Stimulated activated CD4-positive, alpha-beta T cell treated with anti-CD3 and anti-CD28 coated beads, Interleukin-15, amount 100 ng/mL, for 1 hour (primary cell): ENCODE measurements at places on chromosomes 4 and X.

DNA sequence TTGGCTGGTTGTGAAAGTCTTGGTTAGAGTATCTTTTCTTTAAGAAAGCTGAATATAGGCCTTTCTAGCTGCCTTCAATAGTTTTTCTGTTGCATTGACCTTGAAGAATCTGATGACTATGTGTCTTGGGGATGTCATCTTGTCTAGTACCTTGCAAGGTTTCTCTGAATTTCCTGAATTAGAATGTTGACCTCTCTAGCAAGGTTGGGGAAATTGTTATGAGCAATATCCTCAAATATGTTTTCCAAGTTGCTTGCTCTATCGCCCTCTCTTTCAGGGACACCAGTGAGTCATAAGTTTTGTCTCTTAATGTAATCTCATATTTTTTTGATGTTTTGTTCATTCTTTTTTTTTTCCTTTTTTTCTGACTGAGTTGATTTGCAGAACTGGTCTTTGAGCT, 194.7 kb downstream of the RAB28 start:
- DNase-seq, result no peak

DNA sequence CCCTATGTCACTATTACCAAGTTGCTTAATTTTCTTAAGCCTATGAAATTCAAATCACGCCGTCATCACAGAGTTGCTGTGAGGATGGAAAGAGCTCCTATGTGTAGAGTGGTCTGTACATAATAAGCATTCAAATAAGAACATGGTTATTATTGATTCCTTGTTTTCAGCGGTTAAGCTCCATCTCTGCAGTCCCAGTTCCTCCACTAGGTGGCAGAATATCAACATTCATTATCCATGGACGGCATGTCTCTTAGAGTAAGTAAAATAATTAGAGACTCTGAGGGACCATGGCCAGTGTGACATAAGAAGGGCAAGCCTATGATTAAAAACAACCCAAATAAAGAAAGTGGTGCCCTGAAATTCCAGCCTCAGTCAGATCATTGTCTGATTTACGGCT, 132.5 kb upstream of the NHS start:
- DNase-seq, result no peak

GRCh38 chr4:89029591-89029990, 27.4 kb downstream of the FAM13A start:
- DNase-seq, result no peak

DNA sequence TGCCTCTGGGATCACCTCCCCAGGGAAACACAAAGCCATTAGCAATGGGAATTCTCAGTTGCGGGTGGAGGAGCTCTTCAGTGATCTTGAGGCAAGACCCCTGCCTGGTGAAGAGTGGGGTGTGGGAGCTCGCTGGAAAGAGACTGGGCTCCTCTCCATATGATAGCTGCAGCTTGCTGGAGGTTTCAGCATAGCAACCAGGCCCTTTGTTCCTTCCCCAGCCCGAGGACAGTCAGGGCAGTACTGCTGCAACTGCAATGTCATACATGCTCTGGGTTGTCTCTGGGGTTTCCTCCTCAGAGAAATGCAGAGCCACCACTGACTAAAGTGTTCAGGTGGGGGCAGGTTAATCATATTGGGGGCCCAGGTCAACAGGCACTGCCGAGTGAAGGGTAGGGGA, 81.3 kb downstream of the ARHGAP24 start:
- DNase-seq, result no peak

DNA sequence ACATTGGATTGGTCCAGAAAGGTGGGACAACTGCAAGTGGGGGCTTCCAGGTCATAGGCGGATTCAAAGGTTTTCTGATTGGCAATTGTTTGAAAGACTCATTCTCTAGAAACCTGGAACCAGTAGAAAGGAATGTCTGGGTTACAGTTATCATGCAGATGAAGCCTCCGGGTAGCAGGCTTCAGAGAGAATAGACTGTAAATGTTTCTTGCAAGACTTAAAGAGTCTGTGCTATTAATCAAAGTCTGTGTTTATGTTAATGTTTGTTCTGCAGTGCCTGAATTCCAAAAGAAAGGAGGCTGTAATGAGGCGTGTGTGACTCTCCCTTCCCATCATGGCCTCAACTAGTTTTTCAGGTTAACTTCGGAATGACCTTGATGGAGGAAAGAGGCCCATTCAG, 43.9 kb upstream of the GC start:
- no peak for DNase-seq

- DNase-seq, result no peak
These were observed 5.0 kb downstream of the LNX1 start for GRCh38 chr4:53586121-53586816.

DNA sequence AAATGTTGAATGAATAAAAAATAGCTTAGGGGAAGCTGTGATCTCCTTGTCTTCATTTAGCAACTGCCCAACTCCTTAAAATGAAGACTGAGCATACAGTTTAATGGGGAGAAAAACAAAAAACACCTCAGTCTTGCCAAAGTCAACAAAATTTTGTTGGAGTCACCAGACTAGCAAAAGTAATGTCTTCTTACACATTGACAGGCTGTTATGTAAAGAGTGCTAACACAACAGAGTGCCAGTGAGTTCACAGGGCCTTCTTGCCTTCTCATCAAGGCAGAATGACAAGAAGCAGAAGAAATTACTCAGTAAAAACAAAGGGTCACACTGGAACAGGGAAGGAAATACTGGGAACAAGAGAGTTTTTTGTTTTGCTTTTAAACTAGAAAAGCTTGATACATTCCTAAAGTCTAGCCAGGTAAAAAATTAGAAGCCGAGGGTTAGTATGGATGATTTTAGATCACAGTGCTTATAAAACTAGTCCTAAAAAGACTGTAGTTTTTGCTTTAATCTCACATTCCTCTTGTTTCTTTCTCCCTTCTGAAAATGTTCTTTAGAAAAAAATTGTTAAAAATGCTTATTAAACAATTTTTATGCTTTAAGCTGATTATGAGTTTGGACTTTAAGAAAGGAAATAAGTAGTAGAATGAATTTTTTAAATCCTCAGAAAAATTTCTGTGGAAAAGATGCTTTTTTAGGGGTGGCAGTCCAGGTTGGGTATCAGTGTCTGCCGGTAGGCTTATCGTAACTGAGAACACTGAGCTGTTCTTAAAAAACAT, 38.7 kb upstream of the FRAS1 start:
- no peak for DNase-seq

- no peak for DNase-seq
These were observed 33.5 kb downstream of the ZFP42 start for GRCh38 chr4:188029114-188029513.

DNA sequence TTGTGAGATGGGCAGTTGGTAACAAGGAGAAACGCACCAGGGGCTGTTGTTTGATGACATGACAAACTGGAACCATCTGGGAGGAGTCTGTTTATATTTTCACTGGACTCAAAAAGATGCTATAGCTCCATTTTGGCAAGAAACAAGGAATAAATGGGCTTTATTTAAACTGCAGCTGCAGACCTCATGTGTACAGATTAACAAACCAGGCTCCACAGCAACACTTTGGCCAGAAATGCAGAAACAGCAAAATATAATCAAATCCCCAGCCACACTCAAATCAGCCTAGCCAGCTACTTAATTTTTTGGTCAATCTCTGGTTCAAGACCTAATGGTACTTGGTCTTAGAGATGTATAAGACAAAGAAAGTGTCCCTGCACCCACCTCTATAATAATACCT, 52.7 kb downstream of the ASB9 start:
- no peak for DNase-seq

DNA sequence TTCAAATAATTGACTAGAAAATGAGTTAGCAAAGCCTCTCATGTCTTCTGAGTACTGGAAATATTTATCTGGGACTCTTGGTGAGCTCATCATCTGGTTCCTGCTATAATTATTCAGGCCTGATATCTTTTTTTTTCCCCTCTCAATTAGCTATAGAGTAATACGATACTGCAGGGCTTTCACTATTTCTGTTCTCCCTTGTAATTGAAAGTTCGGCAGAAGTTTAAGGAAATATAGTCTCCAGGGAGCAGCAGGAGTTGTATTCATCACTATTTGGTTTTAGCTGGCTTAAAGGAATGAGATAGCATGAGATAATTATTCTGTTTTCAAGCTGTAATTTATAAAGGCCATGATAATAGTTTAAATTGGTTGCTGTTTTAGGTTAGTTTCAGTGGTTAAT, 378.6 kb upstream of the EPHA5 start:
- no peak for DNase-seq

GRCh38 chrX:112851806-112852205, 11.2 kb upstream of the AMOT start:
- DNase-seq, result no peak

DNA sequence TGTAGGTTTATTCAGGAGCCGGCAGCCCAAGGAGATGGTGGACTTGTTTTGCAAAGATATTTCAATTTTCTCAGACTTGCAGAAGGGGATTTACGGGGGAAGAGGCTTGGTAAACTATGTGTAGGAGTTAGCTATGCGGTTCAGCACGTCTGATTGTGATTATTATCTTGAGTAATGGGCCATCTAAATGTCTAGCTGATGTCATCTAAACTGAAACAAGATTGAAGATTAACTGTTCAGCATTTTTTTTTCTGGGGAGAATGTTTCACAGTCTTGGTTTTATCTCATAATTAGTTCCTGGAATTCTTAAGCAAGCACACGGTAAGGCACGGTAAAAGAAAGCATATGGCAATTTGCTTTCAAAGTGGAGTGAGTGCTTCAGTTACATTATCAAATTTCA, 207.3 kb upstream of the CXorf51B start:
- DNase-seq, result no peak

DNA sequence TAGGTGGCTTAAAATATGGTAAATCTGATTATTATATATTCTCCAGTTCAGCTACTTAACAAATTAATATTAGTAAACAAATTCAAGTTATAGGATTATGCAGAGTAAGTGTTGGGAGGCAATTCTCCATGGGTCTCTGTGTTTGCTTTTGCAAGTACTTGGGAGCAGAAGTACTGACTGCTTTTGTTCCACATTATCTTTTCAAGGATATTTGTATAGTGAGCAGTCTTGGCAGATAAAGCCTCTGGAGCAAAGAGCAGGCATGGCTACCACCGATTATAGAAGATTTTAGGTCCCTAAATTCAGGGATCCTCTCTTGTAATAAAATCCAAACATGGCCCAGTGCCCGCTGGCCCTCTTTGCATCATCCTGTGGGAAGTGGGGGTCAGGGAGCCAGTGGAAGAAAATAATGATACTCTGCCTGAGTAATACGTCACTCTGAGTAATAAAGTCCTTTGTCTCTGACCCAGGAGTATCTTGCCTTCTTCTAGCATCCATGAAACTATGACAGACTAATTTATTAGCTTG, 23.2 kb downstream of the NDNF start:
- no peak for DNase-seq

GRCh38 chr4:156073976-156074375, 120.3 kb upstream of the CTSO start:
- DNase-seq, result no peak

- DNase-seq, result no peak
These were observed 264.9 kb upstream of the MAGEB18 start for GRCh38 chrX:25873196-25873595.

DNA sequence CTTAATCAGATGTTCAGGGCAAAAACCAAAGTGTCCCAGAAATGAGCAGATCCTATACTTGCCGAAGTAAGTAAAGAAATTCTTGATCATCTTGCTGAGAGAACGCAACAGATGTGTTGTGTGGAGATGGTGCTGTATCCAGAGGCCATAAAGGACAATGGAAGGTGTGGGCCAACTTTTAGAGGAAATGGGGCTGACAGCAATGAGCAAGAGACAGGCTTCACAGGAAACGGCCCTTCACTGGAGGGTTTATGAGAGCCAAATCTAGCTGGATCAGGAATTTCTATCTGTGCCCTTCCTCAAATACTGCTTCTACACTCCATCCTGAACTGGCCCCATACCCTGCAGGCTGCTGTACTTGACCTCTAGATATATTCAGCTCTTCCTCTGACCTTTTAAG, 583.9 kb upstream of the DIPK2B start:
- no peak for DNase-seq

GRCh38 chr4:154332681-154333421, 158.7 kb downstream of the DCHS2 start:
- DNase-seq, result no peak

- DNase-seq, result no peak
These were observed 66.5 kb downstream of the CLCN4 start for GRCh38 chrX:10223276-10223675.

- DNase-seq, result no peak
These were observed 200.7 kb upstream of the ANKRD50 start for GRCh38 chr4:124913237-124913636.

GRCh38 chrX:153816831-153817690, 13.3 kb downstream of the PDZD4 start:
- no peak for DNase-seq

GRCh38 chr4:2932321-2932950, 30.8 kb downstream of the NOP14 start:
- DNase-seq, result no peak

- no peak for DNase-seq
These were observed 90.8 kb upstream of the PPP2R3B start for GRCh38 chrX:477441-478012.

GRCh38 chr4:38698176-38698575, 34.2 kb downstream of the KLF3 start:
- DNase-seq, result no peak
